ENCODE measurements at places on chromosomes 2 and 18. TPM values are rescaled to one million over a fixed set of nuclear protein-coding genes. Genes with fewer than 3 reads are reported as not detected.

RTKN gene
- total RNA-seq = 94.0 TPM

LDLRAD4 gene
- 1.2 TPM for total RNA-seq

DNA sequence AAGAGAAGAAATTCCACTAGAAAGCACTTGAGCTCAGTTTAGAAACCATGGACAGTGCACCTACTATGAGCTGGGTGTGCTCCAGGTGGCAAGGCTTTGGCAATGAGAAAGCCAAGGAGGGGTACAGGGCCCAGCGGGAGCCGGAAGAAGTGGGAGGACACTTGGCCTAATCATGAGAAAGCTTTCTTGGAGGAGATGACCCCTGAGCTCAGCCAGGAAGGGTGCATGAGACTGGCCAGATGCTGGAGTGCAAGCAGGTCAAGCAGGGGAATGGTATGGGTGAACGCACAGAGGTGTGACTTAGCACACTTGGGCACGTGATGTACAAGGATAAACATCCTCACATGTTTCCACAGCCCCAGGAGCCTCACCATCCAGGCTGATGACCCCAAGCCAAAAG, 97.2 kb upstream of the GLI2 start:
- DNase-seq = no peak

DNA sequence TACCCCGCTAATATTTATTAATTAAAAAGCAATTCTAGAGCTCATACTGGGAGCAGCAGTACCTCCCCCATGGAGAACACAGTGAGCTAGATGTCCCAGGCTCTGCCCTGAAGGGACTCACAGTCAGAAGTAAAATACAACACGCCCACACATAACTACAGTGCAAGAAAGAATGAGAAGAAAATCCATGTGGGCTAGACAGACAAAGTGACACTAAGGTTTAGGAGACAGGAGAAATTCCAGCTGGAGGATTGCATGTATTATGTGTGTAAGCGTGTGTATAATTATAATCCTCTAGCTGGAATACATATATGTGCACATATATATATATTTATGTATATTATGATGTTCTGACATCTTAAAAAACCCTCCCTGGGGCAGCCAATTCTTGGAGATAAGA, 15.7 kb downstream of the SOWAHC start:
- DNase-seq = no peak

DNA sequence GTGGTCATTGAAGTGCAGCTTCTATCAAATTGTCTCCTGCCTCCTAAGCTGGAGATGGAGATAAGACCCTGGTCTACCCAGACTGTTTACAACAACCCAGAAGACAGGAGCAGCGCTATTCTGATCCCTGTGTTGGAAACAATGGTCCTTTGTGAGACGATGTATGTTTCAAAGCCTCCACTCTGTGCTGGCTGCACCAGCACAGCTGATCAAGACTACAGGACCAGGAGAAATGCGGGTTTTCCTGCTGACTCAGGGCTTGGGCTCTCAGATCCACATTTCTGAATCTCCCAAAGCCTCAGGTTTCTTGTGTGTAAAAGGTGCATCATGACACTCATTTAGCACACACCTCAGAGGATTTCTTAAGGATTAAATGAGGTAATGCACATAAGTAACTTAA, 92.0 kb downstream of the POU3F3 start:
- no peak for DNase-seq

B3GNT7 gene
- total RNA-seq = 6.1 TPM

FBXO41 gene
- 34.9 TPM for total RNA-seq

KCNJ3 gene
- total RNA-seq = not detected

DNA sequence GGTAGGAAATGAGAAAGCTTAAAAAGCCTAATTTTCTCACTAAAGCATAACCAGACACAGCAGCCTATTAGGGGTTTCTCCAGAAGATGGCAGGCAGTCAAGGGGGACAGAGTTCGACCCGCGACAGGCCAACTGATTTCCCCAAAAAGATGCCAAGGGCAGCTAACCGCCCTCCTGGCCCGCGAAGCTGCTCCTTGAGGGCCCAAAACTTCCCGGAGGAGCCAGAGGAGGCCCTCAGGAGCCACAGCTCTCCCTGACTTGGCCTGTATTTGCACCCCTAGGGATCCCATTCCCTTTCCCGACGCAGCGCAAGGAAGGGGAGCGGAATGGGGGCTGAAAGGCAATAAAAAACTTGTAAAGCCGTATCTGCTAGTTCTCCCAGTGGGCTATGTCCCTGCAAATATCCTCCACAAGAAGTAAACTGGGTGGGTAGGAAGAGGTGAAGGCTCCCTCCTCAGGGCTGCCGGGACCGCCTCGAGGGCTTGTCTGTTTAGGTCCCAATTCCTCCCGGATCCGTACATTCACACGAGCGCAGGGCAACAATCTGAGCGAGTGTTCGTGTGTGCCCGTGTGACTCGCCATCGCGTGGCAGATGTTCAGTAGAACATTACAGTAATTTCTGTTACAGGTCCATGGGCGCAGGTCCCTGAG, 756 bp upstream of the NAGK start:
- no peak for DNase-seq

- DNase-seq = no peak
Measured at GRCh38 chr18:23316316-23316715, 136.8 kb upstream of the RIOK3 start.

IL18RAP gene
- total RNA-seq = not detected

DNA sequence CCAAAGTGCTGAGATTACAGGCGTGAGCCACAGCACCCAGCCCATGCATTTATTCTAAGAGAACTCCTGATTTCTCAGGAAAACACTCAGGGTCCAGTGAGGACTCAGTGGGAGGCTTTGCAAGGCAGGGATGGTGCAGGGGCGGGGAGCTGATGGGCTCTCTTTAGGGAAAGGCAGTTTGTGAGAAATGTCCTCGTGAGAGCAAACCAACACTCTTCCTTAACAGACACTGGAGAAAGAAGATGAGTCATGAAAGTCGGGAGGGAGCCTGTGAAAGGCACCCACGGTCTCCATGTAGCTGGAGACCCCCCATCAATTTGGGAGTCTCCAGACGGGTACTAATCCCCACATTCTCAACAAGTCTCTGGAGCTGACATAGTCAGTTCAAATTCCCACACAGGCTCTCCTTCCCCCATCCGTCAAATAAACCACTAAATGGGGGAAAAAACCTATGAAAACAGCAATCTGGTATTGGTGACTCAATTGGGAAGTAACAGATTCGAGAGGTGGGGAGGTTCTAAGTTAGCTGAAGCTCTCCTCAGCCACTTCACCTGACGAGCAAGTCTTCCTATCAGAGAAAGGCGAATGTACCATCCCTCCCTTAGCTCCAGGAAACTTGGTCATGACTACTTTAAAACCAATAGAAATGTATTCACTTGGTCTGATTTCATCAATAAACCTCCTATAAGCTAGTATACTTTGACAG, 11.0 kb upstream of the CREG2 start:
- no peak for DNase-seq

- DNase-seq = no peak
Measured at GRCh38 chr2:207041786-207042554, 102.7 kb downstream of the CPO start.

GRCh38 chr2:58508006-58508405, 266.9 kb upstream of the FANCL start:
- DNase-seq = no peak

ARMC9 gene
- 16.4 TPM for total RNA-seq

GRCh38 chr2:85604568-85605339, 2.3 kb upstream of the TMEM150A start:
- DNase-seq = no peak

NYAP2 gene
- total RNA-seq = not detected

- DNase-seq = no peak
Measured at GRCh38 chr18:64334748-64335147, 185.9 kb upstream of the LINC00305 start.

LHCGR gene
- total RNA-seq = not detected

DNA sequence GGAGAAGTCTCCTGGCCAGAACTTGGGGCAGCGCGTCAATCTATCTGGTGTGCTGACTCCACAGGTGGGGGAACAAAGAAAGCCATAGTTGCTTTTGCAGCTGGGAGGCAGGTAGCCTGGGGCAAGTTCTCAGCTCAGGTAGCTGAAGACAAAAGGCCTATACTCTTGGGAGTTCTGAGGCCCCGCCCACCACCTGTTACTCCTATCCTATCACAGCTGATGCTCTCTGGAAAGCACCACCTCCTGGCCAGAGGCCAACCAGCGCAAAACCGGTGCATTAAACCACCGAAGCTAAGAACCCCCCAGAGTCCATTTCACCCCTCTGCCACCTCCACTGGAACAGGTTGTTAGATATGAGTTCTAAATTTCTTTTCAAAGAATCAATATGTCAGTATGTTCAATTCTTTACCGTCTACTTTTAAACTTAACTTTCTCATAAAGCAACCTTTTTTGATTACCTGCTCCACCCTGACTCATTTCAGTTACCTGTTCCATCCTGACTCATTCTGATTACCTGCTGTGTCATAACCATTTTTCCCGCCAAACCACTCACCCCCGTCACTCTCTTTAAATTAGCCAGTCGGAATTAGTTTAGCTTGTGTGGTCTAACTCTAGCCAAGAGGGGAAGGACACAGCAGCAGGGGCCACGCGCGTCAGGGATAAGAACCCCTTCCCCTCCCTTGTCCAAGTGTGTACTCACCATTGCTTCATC, 43.4 kb downstream of the UPP2 start:
- peak; percentile 8 for DNase-seq

GRCh38 chr2:104049438-104049837, 804.5 kb upstream of the POU3F3 start:
- no peak for DNase-seq

GRCh38 chr2:160220545-160221009, 20.5 kb upstream of the ITGB6 start:
- no peak for DNase-seq

DNA sequence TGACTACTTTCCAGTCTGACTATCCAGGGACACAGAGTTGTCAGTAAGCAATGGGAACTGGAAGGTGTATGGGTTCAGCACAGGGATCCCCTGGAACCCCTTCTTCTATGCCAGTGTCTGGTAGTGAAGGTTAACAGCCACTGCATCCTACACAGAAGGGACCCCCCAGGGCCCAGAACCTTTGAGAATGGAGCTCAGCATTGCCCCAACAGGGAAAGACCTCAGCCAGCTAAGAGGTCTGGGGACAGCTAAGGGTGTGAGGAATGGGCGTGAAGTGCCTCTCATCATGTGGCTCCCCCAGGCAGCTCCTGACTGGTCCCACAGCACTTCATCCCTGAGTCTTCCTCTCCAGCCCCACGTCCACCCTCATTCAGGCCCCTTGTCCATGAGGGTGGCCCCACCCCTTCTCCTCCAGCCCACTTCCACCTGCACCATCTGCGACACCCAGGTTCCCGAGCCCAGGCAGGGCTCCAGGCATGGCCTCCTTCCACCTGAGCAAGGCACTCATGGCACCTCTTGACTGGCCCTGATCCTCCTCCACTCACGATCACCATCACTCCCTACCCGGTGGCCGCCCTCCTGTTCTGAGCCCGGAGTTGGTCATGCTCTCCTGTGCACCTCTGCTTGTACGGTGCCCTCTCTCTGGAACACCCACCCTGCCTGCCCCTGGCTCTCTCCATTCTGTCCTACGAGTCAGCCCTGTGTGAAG, 77.1 kb downstream of the SFXN5 start:
- DNase-seq = no peak

GRCh38 chr18:40925071-40925541, 1029.9 kb upstream of the PIK3C3 start:
- no peak for DNase-seq

GRCh38 chr2:113061241-113061640, 2.2 kb downstream of the IL36RN start:
- no peak for DNase-seq

DNA sequence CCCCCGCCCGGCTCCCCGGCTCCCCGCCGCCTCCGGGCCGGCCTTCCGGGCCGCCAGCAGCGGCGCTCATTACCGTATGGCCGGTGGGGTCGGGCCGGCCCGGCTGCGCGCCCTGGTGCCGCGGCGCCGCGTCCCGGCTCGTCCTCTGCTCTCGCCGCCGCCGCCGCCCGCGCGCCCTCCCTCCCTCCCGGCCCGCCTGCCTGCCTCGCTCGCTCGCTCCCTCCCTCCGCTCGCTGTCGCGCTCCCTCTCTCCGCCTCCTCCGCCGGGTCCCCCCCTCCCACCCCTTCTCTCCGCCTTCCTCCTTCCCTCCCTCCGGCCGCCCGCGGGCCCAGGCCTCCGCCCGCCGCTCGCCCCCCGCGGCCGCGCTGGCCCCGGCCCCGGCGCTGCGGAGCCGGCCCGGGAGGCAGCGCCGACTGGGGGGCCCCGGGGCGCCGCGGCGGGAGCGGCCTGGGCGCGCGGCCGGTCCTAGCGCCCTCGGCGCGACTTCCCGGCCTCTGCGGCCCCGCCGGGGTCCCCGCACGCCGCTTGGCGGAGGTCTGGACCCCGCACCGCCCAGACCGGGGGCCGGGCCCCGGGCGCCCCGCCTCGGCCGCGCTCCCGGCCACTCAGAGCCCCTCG, at the start of gene DNMT3A:
Gene DNMT3A (minus strand): TSS at position 173 of the 619 bp plus-strand sequence. CDS start 27,941 bp downstream, outside the sequence.
- no peak for DNase-seq

AQP4 gene
- total RNA-seq = 0.07 TPM

NEU4 gene
- total RNA-seq = 0.34 TPM

DNA sequence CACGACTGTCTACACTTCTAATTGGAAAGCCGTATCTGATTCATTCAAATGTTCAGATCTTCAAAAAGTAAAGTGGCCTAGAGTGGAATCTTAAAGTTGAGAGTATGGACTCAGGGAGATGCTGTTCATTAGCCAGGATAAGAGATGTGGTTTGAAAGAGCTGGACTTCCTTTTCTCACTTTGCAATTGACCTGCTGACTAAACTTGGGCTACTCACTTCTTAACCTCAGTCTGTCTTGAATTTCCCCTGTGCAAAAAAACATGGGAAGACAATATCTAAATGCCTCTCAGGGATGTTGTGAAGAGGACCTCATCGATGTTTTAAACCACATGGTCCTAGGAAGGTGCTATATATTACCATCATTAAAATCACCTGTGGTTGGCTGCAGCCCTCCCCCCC, 64.1 kb downstream of the BCL2 start:
- DNase-seq = no peak

DNA sequence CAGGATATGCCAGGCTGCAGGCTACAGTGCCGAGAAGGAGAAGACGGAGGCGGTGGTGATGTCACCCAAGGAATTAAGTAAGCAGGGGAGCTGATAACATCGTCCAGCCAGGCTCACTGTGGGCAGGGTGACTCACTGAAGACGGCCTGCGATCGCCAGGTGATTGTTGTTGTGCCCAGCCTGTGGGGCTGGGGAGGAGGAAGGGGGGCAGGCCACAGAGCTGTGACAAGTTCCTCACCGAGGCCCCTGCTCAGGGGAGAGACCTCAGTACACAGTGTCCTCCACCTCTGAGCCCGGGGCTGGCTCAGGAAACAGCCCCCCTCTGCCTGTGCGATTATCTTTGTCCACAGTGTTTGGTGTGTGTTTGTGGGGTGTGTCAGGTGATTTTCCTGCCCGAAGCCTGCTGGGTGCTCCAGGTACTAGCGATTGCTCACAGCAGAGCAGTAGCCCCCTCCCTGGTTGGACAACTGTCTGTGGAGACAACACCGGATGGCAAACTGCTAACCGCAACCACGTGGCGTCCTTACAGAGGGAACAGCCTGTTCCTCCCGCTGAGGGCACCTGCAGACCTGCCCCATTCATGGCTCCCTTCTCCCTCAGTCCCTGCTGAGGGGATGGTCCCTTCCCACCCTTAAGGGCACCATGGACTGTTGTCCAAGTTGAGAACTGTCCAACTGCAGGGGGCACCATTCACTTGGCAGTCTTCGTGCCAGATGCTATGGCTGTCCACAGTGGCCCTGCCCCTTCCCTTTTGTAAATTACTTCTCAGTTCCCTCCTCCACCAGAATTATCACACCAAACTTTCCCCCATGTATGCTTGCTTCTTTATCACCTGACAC, 95.1 kb downstream of the ZFP36L2 start:
- peak; percentile 89 for DNase-seq

PROKR1 gene
- total RNA-seq = not detected

TEKT4 gene
- not detected for total RNA-seq

SLC8A1 gene
- total RNA-seq = 0.07 TPM

All from HCT116 (cell line).